COLO829 (cell line): ENCODE measurements at places on chromosomes 5 and 9.
A peak's percentile ranks its signal among the peaks of the same experiment; 100 is the strongest.

GRCh38 chr5:79193643-79194042, 42.3 kb upstream of the JMY start:
- no peak for DNase-seq

DNA sequence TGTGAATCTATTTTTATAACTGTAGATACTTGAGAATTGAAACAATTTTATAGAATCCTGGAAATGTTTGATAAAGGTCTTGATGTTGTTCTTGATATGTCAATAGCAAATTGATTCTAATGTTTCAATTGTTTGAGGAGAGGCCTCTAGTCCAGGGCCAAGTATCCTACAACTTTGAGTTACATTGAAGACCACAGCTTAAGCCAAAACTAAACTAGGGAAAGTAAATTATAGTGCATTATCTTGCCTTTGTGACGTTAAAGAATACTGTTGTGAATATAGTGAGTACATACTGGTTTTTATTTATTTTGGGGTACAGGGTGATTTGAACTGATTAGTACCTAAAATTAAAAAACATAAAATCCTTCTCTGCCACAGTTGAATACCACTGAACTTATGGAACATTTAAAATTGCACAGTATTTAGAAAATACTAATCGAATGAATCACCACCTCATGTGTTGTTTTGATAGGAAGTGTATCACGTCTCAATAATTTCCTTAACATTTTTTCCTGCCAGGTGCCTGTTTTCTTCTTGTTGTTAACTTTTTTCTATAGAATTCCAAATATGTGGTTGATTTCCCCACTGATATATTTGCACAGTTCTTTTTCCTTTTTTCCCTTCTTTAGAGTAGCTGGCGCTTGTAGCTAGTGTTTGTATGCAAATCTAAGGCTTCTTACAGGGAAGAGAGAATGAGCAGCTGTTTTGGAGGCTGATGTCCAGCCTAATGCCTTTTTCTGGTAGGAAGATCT, 12.5 kb downstream of the ARHGEF28 start:
- DNase-seq, result no peak

- DNase-seq, result peak; percentile 4
Measured at GRCh38 chr5:142925795-142926194, 155.6 kb downstream of the ARHGAP26 start.

GRCh38 chr5:111869681-111870080, 112.7 kb upstream of the NREP start:
- DNase-seq, result no peak
